Natural killer cell treated with Interleukin-12 subunit alpha and Interleukin-12 subunit beta and Interleukin-15 and Interleukin-18, amount 100 ng/mL, for 72 hours (primary cell): ENCODE measurements at places on chromosomes 1 and 21. TPM values are rescaled to one million over a fixed set of nuclear protein-coding genes. Genes with fewer than 3 reads are reported as not detected.

DNA sequence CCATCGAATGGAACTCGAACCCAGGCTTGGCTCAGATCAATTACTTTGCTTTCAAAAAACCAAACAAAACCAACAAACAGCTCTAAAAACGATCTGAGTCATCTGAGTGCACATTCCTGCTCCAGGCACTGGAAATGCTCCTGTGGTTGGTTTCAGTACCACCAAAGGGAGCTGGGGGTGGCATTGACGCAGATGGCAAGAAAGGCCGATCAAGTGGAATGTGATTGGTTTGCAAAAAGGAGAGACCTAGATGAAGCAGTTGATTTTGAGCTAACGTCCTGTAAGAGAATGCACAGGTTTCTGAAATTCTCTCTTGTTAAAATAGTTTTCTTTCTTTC, 39.5 kb downstream of the PIK3CD start:
- H3K4me1 ChIP-seq: peaks cover 51% of the 10 kb centered on the region
- no peak for DNase-seq
- H3K27ac ChIP-seq: peak overlapping the region; percentile 82
- peak overlapping the region; percentile 99 for H3K4me3 ChIP-seq

DNA sequence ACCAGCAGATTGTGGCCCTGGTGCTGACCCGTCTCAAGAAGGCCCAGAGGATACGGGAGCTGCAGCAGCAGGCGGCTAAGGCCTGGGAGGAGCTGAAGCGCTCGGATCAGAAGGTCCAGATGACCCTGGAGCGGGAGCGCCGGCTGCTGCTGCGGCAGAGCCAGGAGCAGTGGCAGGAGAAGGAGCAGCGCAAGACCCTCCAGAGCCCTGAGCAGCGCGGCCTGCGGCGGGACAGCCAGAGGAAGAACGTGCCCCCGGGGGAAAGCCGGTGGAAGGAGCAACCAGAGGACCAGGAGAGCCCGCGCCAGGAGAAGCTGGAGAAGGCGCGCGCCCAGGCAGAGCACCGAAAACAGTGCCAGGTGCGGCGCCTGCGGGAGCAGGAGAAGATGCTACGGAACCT, 1.0 kb downstream of the CCDC185 start:
- H3K27ac ChIP-seq: no peak overlapping the region
- H3K36me3 ChIP-seq: no peaks in the 10 kb centered on the region
- no peak for DNase-seq
- no peaks in the 10 kb centered on the region for H3K4me1 ChIP-seq

DNA sequence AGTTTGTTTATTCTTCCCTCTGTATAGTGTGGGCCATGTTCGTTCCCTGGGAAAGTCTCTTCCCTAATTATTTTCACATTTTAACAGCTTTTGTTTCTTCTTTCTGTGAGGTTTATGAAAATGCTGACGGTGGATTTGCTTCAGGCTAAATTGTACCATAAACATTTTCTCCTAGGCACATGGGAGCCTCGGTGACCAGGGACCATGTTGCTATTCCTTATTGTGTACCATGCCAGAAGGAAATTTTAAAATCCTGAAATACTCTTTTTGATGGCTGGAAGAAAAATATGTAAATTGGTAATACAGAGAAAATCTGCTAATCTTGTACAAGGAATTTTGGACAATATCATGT, 230.1 kb upstream of the JUN start:
- H3K4me1 ChIP-seq: peaks cover 19% of the 10 kb centered on the region
- no peak overlapping the region for H3K27ac ChIP-seq
- no peak for DNase-seq
- H3K4me3 ChIP-seq: no peak overlapping the region
- H3K36me3 ChIP-seq: no peaks in the 10 kb centered on the region

DNA sequence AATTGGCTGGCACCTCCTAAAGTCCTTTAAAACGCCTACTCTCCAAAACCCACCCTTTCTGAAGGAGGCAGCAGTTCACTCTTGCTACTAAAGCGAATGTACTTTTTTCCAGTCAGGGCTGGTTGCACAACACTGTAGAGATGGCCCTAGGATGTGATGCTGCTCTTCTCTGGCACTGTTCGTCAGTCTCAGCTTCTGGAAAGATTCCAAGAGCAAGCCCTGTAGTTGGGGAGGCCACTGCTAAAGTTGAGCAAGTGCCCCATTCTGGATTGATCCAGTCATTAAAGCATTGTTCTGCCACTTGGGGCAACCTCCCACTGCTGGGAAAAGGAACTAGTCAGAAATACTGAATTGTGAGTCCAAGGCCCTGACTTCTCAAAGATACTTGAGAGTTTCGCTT, 28.5 kb upstream of the KCNQ4 start:
- no peak overlapping the region for H3K27ac ChIP-seq
- H3K4me1 ChIP-seq: peaks cover 20% of the 10 kb centered on the region
- H3K4me3 ChIP-seq: no peak overlapping the region
- H3K27me3 ChIP-seq: no peaks in the 10 kb centered on the region
- H3K36me3 ChIP-seq: peaks cover 35% of the 10 kb centered on the region

The PTAFR gene
- 2.0 TPM for total RNA-seq
